ENCODE measurements at places on chromosomes 6 and 20. TPM values are rescaled to one million over a fixed set of nuclear protein-coding genes. Genes with fewer than 3 reads are reported as not detected.

DNA sequence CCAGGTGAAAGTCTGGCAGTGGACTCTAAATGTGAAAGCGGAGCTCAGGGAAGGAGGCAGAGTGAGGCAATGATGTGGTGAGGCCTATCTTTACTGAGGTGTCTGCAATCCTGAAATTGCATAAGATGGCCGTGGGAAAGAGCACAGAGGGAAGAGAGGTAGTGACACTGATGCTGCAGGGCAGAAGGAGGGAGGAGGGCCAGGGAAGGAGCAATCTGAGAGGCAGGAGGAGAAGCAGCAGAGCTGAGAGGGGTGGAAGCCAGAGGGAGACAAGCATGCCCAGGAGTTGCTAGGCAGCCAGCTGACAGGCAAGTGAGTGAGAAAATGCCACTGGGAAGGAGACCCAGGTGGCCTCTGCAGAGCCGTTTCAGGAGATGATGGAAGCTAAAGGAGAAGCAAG lies 97.4 kb upstream of the CNR1 start:
- no peaks in the 10 kb centered on the region for H3K27me3 ChIP-seq
- no peaks in the 10 kb centered on the region for H3K36me3 ChIP-seq
- no peak overlapping the region for H3K27ac ChIP-seq
- no peak overlapping the region for H3K4me3 ChIP-seq
- no peaks in the 10 kb centered on the region for H3K4me1 ChIP-seq

Gene CNKSR3
- not detected for total RNA-seq

GRCh38 chr20:61557621-61558020 lies 305.6 kb downstream of the CDH4 start:
- H3K4me1 ChIP-seq: no peaks in the 10 kb centered on the region
- H3K27me3 ChIP-seq: no peaks in the 10 kb centered on the region
- no peak overlapping the region for H3K27ac ChIP-seq
- no peaks in the 10 kb centered on the region for H3K36me3 ChIP-seq
- DNase-seq: no peak
- no peak overlapping the region for H3K4me3 ChIP-seq

DNA sequence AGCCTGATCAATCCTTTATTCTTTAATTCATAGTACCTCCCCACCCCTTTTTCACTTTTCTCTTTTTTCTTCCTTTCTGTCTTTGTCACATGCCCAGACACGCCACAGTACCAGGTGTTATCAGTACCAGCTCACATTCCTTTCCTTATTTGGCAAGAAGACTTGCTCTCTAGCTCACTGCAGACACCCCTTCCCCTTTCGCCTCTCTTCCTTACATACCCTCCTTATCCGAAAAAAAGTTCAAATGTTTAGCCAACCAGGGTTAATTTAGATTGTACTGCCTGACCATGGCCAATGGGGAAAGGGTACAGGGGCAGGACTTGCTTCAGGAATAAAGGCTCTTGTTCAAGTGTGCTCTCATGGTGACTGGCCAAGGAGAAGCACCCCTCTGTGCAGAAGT lies 9.3 kb upstream of the SIRPB2 start:
- no peaks in the 10 kb centered on the region for H3K36me3 ChIP-seq
- H3K4me3 ChIP-seq: no peak overlapping the region
- peaks cover 4% of the 10 kb centered on the region for H3K4me1 ChIP-seq
- no peak for DNase-seq
- H3K27ac ChIP-seq: no peak overlapping the region

DNA sequence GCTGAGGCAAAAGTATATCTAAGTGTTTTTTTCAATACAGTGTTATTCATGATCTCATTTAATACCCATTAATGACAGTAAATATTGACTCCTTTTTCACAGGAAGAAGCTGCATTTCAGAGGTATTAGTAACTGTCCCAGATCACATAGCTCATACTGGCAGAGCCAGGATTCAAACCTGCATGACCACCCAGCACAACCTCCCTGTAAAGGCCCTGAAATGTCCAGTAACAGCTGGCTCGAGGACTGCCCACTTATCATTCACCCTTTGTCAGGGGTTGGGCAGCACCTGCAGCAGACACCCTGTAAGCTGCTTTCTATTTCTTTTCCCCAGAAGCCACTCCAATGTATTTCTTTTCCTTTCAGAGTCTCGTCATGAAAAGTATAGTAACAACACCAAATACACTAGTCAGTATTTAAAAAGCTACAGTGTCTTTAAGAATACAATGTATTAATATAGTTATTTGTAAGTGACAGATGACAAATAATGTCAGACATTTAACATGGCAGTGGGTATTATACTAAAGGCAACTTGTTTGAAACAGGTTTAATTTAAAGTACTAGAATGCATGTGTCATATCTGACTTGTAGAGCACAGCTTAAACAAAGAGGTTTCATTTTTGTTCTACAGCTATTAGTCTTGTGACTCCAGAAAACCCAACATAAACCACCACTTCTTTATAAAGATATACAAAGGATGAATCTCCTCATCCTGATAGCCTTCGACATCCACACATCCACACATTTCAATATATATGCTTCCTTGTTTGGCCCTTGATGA lies 841.6 kb upstream of the GJE1 start:
- H3K4me3 ChIP-seq: no peak overlapping the region
- no peaks in the 10 kb centered on the region for H3K36me3 ChIP-seq
- no peak for DNase-seq
- H3K27me3 ChIP-seq: no peaks in the 10 kb centered on the region
- H3K27ac ChIP-seq: no peak overlapping the region

- peak within 1 kb of the TSS; percentile 86 for H3K4me3 ChIP-seq
- H3K27ac ChIP-seq: peak within 1 kb of the TSS; percentile 92
Measured at GRCh38 chr6:4134841-4135664, at the start of gene ECI2. Gene ECI2, minus strand, starts transcription at chr6:4135575. Its CDS starts 15 bp downstream, at chr6:4135560.

Gene PACRG
- not detected for total RNA-seq

GRCh38 chr20:33645072-33645358 lies 17.1 kb upstream of the C20orf144 start:
- no peak overlapping the region for H3K4me3 ChIP-seq
- H3K27ac ChIP-seq: no peak overlapping the region
- no peak for DNase-seq

Gene OARD1
- total RNA-seq: 31.7 TPM

GRCh38 chr6:73579389-73579788 lies 58.6 kb upstream of the EEF1A1 start:
- no peak for DNase-seq
- no peak overlapping the region for H3K4me3 ChIP-seq
- no peaks in the 10 kb centered on the region for H3K27me3 ChIP-seq
- peaks cover 8% of the 10 kb centered on the region for H3K36me3 ChIP-seq

GRCh38 chr6:42038811-42039408 lies 11.4 kb upstream of the TAF8 start:
- peak overlapping the region; percentile 95 for H3K27ac ChIP-seq
- DNase-seq: no peak
- H3K36me3 ChIP-seq: peaks cover 10% of the 10 kb centered on the region
- peak overlapping the region; percentile 70 for H3K4me3 ChIP-seq
- peaks cover 76% of the 10 kb centered on the region for H3K4me1 ChIP-seq
- no peaks in the 10 kb centered on the region for H3K27me3 ChIP-seq

GRCh38 chr6:31877125-31877650 lies 1.6 kb downstream of the SLC44A4 start:
- DNase-seq: no peak
- no peaks in the 10 kb centered on the region for H3K27me3 ChIP-seq
- no peak overlapping the region for H3K4me3 ChIP-seq

DNA sequence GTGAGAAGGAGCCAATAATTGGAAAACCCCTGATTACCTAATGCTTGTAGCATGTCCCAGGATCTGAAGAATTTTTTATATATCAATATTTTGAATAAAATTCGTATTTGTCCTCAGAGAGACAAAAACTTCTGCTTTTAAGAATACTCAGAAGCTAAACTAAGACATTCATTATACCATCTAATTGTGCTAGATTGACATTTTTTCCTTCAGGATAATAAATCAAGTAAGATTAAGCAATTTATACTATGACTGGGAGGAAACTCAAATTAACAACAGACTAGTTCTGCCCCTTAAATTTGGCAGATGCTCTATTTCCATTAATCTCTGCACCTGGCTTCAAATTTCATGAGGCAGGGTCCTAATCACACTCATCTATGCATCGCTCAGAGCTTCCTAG lies 291.4 kb downstream of the PLCB1 start:
- H3K4me1 ChIP-seq: peaks cover 2% of the 10 kb centered on the region
- no peak overlapping the region for H3K27ac ChIP-seq
- H3K36me3 ChIP-seq: no peaks in the 10 kb centered on the region
- no peak for DNase-seq

Gene STMND1
- not detected for total RNA-seq

DNA sequence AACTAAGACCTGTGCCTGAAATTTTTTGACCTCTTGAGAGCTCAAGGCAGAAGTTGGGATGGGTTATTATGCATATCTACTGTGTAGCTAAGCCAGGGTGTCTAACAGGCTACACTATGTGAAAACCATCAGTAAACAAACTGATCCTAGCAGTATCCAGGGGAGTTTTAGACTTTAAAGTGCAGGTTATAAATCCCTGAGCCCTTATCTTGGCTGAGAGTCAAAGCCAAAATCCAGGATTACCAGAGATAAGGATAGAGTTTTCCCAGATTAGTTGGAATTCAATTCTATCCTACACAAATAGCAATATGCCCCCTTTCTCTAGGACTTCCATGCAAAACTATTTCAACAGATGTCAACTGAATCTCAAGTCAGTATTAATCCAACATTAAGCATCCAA lies 1229.7 kb downstream of the GRIK2 start:
- no peak for DNase-seq
- H3K4me1 ChIP-seq: no peaks in the 10 kb centered on the region
- H3K36me3 ChIP-seq: no peaks in the 10 kb centered on the region
- no peaks in the 10 kb centered on the region for H3K27me3 ChIP-seq
- H3K4me3 ChIP-seq: no peak overlapping the region

DNA sequence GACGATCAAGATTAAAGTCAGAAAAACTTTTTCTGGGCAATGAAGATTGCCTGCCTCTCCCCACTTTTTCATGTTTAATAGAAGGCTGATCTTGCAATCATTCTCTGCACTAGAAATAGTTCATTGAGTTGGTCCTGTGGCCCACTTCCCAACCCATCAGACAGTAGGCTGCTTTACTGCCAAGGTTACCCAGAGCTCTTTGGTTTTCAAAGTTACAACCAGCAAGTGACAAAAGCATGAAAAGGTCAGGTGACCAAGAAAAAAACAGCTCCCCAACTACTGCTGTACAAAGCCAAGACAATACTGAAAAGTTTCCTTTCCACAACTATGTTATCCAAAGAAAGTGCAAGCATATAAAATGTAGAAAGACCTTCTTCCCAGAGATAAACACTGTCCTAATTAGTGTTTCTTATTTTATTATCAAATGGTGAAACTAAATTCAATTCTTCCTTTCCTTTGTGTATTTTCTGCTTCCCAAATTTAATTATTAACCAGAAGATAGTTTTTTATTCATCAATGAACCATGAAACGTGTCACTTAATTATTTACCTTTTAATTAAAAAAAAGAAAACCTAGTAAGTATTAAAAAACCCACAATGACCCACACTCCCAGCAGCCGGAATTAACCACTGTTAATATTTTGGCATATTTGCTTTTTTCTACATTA lies 16.6 kb downstream of the DNAAF9 start:
- no peaks in the 10 kb centered on the region for H3K27me3 ChIP-seq
- peaks cover 13% of the 10 kb centered on the region for H3K36me3 ChIP-seq
- no peak overlapping the region for H3K4me3 ChIP-seq

Gene RAB44
- total RNA-seq: not detected

Gene SNAI1
- 0.21 TPM for total RNA-seq

- no peaks in the 10 kb centered on the region for H3K27me3 ChIP-seq
- no peak for DNase-seq
- H3K36me3 ChIP-seq: no peaks in the 10 kb centered on the region
- H3K27ac ChIP-seq: no peak overlapping the region
Measured at GRCh38 chr6:4351520-4352321, 216.3 kb upstream of the ECI2 start.

DNA sequence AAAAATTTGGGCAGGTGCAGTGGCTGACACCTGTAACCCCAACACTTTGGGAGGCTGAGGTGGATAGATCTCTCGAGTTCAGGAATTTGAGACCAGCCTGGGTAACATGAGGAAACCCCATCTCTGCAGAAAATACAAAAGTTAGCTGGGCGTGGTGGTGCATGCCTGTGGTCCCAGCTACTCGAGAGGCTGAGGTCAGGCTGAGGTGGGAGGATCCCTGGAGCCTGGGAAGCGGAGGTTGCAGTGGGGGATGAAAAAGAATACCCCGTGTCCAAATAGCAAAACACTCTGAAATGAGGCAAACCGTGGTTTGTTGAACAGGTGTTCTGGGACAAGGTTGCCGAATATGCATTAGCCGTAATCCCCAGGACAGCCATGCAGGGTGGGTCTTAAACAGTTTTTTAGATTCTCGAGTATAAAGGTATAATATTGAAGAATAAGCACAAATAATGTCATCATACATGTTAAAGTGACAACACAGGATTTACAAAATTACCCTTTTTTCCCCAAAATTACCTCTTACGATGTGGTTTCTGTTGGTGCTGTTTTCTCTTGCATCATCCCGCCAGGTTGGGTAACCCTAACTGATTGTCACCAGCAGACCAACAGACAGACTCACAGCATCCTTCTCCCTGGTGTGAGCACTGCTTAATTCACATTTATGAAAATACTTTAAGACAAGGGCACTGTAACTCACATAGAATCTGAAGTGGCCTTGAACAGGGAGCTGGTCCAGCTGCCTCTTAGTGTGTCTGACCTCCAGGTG lies 9.1 kb downstream of the DNAJC5 start:
- no peak overlapping the region for H3K4me3 ChIP-seq
- H3K36me3 ChIP-seq: peaks cover 7% of the 10 kb centered on the region
- no peak for DNase-seq
- peaks cover 37% of the 10 kb centered on the region for H3K4me1 ChIP-seq

DNA sequence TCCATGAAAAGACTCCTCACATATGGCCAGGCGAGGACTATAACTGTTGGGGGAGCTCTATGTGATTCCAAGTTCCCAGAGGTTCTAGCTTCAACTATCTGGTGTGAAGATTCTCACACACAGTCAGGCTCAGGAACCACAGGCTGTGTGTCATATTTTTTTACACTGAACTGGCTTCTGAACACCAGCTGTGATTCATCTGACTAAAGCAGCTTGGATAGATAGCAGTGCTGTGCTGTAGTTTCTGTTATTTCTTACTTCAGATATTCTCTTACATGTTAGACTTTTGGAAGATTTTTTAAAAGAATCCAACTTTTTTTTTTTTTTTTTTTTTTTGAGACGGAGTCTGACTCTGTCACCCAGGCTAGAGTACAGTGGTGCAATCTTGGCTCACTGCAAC lies 140.7 kb upstream of the MCHR2 start:
- H3K4me1 ChIP-seq: peaks cover 35% of the 10 kb centered on the region
- no peak overlapping the region for H3K27ac ChIP-seq
- no peaks in the 10 kb centered on the region for H3K27me3 ChIP-seq
- no peak for DNase-seq
- H3K4me3 ChIP-seq: no peak overlapping the region
- peaks cover 36% of the 10 kb centered on the region for H3K36me3 ChIP-seq
